ENCODE measurements at places on chromosomes 12 and 14.

- no peaks in the 10 kb centered on the region for H3K4me1 ChIP-seq
- H3K4me3 ChIP-seq = no peak overlapping the region
These were observed 32.3 kb downstream of the CDKN1B start for GRCh38 chr12:12749433-12749832.

DNA sequence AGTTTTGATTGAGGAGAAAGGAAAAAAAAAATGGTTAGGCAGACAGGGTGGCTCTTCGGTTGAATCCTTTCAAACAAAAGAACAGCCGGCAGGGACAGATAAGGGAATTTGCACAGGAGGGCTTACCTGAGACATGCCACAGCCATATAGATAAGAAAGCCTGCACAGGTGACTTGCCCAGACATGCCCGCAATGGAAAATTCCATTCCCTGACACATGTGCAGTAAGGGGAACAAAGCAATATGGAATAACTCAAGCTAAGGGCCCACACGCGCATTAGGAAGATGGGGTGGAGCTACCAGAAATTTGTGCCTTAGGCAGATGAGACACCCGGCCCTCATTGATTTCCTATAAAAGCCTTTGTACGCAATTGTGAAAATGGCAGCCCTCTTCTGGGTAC is 86.7 kb downstream of the TMEM260 start:
- H3K4me3 ChIP-seq = no peak overlapping the region
- H3K4me1 ChIP-seq = no peaks in the 10 kb centered on the region
- no peaks in the 10 kb centered on the region for H3K27me3 ChIP-seq
- H3K27ac ChIP-seq = no peak overlapping the region
- H3K36me3 ChIP-seq = no peaks in the 10 kb centered on the region

- no peaks in the 10 kb centered on the region for H3K4me1 ChIP-seq
- H3K27me3 ChIP-seq = no peaks in the 10 kb centered on the region
These were observed 3.0 kb upstream of the CMKLR1 start for GRCh38 chr12:108341854-108342847.

DNA sequence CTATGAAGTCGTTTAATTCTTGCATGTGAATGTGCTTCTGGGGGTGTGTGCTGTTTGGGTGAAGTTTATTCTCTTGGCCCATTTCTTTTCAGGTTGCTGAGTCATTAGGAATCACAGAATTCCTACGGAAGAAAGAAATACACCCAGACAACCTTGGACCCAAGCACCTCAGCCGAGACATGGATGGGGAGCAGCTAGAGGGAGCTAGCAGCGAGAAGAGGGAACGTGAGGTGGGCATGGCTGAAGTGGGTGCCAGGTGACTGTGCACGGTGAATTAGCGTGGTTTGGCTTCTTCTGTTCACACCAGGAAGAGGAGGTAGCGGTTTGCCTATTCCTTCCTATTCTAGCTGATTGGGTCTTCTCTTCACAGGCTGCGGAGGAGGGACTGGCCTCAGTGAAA is 19.2 kb downstream of the ZNF839 start:
- H3K36me3 ChIP-seq = no peaks in the 10 kb centered on the region
- H3K27ac ChIP-seq = no peak overlapping the region
- no peaks in the 10 kb centered on the region for H3K27me3 ChIP-seq
- H3K4me1 ChIP-seq = no peaks in the 10 kb centered on the region
- H3K4me3 ChIP-seq = no peak overlapping the region
- DNase-seq = no peak

GRCh38 chr12:569803-570434 is 93.3 kb downstream of the NINJ2 start:
- no peaks in the 10 kb centered on the region for H3K27me3 ChIP-seq
- H3K36me3 ChIP-seq = no peaks in the 10 kb centered on the region
- H3K27ac ChIP-seq = no peak overlapping the region
- peak overlapping the region; percentile 59 for H3K4me3 ChIP-seq

DNA sequence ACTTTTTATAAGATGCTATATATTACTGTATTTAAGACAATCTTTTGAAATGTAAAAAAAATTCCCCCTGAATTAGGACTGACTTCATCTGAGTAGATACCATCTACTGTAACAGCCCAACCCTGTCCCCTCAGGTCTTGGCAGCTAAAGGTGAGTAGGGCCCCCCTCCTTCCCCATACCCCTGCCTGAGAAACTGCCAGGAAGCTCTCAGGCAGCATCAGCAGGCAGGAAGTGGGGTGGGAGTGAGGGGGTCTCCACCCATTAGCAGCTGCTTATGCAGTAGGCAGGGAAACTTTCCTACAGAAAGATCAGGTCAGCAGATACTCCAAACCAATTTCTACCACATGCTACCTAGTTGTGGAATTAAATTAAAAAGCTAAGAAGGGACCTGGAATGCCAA is 62.5 kb downstream of the PAX9 start:
- H3K4me1 ChIP-seq = no peaks in the 10 kb centered on the region
- H3K27me3 ChIP-seq = no peaks in the 10 kb centered on the region
- no peak for DNase-seq
- no peak overlapping the region for H3K27ac ChIP-seq

Measured in pancreas (tissue), 10 donors.